ENCODE measurements at places on chromosomes 2 and 18. TPM values are rescaled to one million over a fixed set of nuclear protein-coding genes. Genes with fewer than 3 reads are reported as not detected.
A peak's percentile ranks its signal among the peaks of the same experiment; 100 is the strongest.

GRCh38 chr18:48481092-48481491 lies 57.7 kb upstream of the CTIF start:
- H3K36me3 ChIP-seq: no peaks in the 10 kb centered on the region
- H3K27me3 ChIP-seq: no peaks in the 10 kb centered on the region
- no peak for DNase-seq
- H3K27ac ChIP-seq: no peak overlapping the region
- H3K4me1 ChIP-seq: no peaks in the 10 kb centered on the region
- H3K4me3 ChIP-seq: no peak overlapping the region

DNA sequence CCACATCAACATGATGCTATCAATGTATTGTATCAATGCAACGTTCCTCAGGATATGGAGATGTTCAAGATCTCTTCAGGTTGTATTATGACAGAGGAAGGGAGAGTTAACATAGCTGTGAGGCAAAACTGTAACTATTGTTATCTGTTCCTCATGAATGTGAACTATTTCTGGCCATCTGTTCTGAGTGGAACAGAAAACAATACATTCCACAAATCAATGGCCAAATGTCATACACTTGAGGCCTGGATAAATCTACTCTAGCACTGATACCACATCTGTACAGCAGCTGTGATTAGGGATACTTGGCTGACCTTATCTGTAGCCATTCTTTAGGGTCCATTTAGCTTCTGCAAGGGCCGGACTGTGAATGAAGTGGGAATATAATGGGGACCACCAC lies 447.9 kb downstream of the IRS1 start:
- no peaks in the 10 kb centered on the region for H3K36me3 ChIP-seq
- no peak overlapping the region for H3K4me3 ChIP-seq
- H3K27me3 ChIP-seq: peaks cover 2% of the 10 kb centered on the region
- no peak overlapping the region for H3K27ac ChIP-seq
- peaks cover 2% of the 10 kb centered on the region for H3K4me1 ChIP-seq

DNA sequence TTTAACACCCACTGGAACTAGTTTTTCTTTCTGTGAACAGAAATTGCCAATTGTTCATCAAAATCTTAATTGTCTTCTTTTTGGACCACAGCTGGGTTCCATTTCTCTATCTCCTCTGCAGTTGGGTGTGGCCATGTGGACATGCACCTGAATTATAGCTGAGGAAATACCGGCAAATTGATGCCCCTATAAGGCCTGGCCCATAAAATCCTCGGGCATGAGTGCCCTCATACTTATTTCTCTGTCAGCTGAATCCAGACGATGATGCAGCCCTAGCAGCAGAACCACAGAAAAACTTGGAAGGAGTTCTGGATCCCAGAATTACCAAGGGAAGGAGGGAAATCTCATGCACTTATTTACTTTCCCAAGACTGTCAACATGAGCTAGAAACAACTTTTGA lies 249.0 kb downstream of the CYRIA start:
- H3K27ac ChIP-seq: no peak overlapping the region
- no peak for DNase-seq
- no peak overlapping the region for H3K4me3 ChIP-seq
- peaks cover 3% of the 10 kb centered on the region for H3K27me3 ChIP-seq
- no peaks in the 10 kb centered on the region for H3K36me3 ChIP-seq
- peaks cover 15% of the 10 kb centered on the region for H3K4me1 ChIP-seq

GRCh38 chr2:31349684-31350083 lies 64.9 kb downstream of the XDH start:
- H3K27me3 ChIP-seq: no peaks in the 10 kb centered on the region
- H3K27ac ChIP-seq: no peak overlapping the region
- no peak for DNase-seq

DNA sequence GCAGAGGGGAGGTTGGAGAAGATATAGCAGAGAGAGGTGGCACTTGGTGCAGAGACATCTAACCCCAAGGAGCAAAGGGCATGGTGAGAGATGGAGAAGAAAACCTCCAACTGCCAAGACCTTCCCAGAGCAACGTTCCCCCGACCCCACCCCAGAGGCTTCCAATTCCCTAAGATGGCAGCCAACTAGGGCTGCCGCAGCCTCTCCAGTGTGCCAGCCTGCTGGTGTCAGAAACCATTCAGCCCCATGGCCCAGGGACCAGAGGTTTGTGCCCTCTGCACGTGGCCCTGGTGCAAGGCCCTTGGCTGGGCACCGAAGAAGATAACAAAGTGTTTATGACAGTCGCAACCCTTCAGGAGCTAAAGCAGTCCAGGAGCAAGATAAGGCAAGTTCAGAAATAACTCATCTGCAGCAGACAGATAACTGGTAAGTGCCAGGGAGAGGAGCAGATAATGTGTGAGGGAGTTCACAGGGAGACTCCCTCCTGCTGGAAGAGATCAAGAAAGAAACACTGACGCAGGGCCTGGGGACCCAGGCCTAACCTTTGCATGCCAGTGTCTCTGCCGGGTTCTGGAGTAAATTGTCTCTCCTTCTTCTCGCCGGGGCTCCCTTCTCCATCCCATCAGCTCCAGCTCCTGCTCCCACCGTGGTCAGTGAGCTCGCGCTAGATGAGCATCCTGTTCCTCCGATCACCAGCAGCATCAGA lies 66.1 kb upstream of the ID2 start:
- H3K4me3 ChIP-seq: no peak overlapping the region
- no peaks in the 10 kb centered on the region for H3K36me3 ChIP-seq
- H3K4me1 ChIP-seq: peaks cover 2% of the 10 kb centered on the region
- H3K27me3 ChIP-seq: peaks cover 6% of the 10 kb centered on the region
- H3K27ac ChIP-seq: no peak overlapping the region

DNA sequence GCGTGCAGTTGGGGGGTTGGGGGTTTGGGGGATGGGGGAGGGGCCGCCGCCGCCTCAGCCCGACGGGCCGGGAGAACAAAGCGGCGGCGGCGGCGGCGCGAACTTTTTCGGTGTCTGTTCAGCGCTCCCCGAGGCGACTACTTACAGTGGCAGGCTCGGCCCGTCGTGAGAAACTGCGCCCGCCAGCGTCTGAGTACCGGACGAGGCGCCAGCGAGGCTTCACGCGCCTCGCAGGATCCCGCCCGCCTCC lies 172 bp downstream of the PRKD3 start:
- no peak overlapping the region for H3K27ac ChIP-seq
- H3K4me1 ChIP-seq: peaks cover 29% of the 10 kb centered on the region
- no peak for DNase-seq

DNA sequence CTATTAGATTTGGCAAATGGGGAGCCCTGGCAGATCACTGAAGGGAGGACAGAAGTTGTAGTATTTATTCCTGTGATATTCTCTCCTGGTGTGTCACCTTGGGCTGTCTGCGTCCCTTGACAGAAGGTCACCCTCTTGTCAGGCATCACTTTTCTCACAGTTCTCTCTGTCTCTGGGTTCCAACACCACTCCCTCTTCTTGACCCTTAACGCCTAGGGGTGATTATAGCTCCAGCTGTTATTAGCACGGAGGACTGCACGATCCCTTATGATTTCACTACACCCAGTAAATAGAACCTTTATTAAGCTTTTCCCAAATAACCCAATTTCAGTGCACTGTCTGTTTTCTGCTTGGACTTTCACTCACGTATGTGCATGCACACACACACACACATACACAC lies 166.3 kb upstream of the TNP1 start:
- H3K4me1 ChIP-seq: no peaks in the 10 kb centered on the region
- no peaks in the 10 kb centered on the region for H3K36me3 ChIP-seq
- no peak for DNase-seq
- peaks cover 1% of the 10 kb centered on the region for H3K27me3 ChIP-seq

DNA sequence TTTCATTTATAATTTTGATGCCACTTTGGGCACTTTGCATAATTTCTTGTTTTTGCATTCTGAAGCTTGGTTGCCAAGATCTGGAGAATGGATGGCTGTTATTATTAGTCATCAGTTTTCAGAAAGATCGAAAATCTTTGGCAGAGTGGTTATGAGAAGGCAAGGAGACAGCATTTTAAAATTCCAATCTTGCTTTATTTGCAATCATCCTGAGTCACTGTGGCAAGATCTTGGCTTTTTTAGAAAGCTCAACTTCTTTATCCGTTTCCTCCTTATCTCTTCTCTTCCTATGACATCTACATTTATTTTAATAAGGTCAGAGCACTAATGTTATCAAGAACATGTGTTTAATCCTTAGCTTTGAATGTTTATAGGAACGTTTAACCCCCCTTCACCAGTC lies 31.1 kb upstream of the EIF2AK3 start:
- DNase-seq: no peak
- H3K36me3 ChIP-seq: no peaks in the 10 kb centered on the region
- no peaks in the 10 kb centered on the region for H3K27me3 ChIP-seq
- H3K27ac ChIP-seq: peak overlapping the region; percentile 96
- H3K4me3 ChIP-seq: no peak overlapping the region

GRCh38 chr2:237354892-237355291 lies 59.1 kb downstream of the COL6A3 start:
- H3K27me3 ChIP-seq: peaks cover 3% of the 10 kb centered on the region
- no peaks in the 10 kb centered on the region for H3K36me3 ChIP-seq
- no peak overlapping the region for H3K4me3 ChIP-seq
- H3K27ac ChIP-seq: no peak overlapping the region
- no peak for DNase-seq

DNA sequence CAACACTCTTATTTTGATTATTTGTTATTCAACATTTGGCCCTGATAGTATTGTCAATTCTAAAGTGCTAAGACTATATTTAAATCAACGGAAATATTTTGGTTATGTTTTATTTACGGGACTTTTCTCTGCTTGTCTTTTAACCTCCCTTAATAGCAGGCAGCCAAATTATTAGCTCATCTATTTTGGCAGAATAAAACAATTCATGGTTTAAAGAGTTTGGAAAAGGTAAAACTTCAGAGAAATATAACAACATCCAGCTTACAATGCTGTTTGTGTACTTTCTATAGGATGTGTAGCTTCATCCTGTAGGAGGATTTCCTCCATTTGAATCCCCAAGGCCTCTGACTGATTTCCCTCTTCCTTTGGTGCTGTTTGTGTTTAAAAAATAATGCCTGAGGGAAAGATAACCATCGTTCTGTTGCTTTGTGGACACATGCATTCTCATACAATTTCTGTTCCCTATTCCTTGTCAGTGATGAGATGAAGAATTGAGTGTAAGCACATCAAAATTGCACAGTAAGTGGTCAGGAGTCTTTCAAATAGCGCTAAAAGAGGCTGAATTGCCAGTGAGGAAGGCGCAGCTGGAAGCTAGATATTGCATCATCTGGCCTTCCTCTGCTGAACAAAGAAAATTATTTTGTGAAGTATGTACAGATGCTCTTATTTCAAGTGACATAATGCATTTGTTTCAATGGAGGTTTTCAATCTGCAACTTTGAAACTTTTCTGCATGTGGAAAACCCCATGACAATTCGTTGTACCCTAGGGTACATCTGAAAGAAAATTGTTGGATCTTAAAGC lies 80.3 kb downstream of the CD28 start:
- peaks cover 3% of the 10 kb centered on the region for H3K27me3 ChIP-seq
- H3K36me3 ChIP-seq: peaks cover 10% of the 10 kb centered on the region
- H3K4me1 ChIP-seq: peaks cover 64% of the 10 kb centered on the region
- peak overlapping the region; percentile 99 for H3K27ac ChIP-seq
- peak; percentile 9 for DNase-seq
- H3K4me3 ChIP-seq: peak overlapping the region; percentile 72

Gene SPHKAP
- 0.05 TPM for total RNA-seq

Gene HJURP
- 11.4 TPM for total RNA-seq

Measured in endothelial cell (in vitro differentiated cells).